Hippocampal formation (tissue), 2 donors: ENCODE measurements at places on chromosomes 12 and 14.

DNA sequence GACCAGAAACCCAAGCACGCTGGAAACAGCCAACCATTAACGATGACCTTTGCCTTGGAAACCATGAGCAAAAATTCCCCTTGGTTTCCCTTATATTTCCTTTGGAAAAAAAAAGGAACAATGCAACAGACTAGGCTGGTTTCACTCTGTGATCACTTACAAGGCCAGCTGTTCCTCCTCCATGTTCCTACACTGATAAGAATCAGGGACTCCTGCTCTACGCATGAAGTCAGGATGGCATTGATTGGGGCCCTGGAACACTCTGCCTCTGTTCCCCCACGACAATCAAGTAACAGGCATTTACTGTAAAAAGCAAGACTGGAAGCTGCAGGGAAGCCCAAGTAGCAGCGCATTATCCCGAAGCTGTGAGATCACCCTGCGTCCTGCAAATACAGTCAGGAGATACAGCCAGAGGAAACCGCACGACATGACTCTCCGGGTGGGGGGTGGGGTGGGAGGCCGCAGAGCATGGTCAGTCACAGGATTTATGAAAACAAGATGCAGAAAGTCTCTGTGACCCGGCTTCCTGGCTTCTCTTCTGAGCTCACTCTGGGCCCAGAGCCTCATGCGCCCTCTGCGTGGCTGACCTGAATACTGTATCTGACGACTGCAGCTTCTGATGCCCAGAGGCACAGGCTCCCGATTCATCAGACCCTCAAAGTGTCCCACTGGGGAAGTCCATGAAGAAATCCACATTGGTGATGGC, 31.1 kb downstream of the SSH1 start:
- peak; percentile 45 for DNase-seq

DNA sequence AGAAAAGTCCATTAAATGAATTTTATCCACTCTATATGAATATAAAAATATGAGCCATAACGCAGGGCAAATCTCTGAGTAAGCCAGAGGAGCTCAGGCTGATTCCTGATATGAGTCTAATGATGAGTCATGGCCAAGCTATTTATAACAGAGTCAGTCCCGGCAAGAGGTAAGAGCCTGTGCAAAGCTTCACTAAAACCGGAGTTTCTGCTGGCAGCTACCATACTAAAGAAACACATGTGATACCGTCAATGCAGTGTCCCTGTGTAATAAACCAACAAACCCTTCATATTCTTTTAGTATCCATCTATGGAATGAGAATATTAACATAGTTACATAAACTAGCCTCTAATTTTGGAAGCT, 319.4 kb downstream of the KCNC2 start:
- DNase-seq: no peak

DNA sequence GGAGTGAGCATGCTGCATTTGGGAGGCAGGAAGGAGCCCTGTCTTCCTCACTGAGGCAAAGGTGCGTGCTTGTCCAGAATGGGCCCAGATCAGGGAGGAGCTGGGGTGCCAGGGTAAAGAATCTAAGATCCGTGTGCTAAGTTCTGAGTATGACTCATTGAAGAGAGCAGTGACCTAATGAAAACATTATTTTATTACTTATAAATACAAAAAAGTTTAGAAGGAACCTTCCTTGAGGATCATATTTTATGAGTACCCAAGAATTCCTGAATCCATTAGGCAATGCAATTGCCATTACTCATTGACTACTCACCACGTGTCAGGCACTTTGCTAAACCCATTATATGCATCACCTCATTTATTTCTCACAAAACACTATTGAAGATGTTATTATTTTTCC, 264.7 kb downstream of the EGLN3 start:
- DNase-seq: no peak

DNA sequence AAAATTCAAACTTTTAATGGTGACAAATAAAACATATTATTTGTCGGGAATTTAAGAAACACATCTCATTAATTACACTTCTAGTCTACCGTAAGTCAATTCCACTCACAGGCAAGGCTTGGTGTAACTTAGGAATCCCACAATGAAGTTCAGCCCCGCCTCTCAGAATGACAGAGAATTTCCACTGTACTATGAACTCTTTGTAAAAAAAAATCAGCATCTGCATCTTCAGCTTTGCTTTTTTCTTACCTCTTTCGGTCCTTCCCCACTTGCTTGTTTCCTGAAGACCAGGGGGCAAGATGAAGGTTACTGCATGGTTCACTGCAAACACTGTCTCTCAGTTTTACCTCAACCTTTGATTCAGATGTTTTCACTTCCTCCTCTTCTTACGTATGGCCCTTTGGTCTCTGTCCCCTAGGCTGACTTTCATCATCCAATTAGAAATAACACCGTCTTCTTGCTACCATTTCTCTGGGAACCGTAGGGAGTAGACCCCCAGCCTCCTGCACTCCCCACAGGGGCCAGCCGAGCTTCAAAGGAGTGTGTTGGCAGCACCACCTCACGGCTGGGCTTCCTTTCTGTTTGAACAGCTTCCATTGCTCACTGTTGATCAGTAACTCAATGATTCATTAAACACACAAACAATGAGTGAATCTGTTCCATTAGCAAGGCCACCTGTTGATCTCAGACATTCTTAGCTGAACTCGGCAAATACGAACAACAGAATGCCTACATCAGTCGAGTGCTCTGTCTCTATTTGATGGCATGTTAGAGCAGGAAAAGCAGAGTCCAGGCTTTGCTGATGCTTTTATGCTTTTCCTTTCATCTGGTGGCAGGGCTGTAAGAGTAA, 343.0 kb downstream of the BMP4 start:
- no peak for DNase-seq

- no peak for DNase-seq
Measured at GRCh38 chr14:32256576-32256975, 53.5 kb upstream of the RNU6-8 start.

DNA sequence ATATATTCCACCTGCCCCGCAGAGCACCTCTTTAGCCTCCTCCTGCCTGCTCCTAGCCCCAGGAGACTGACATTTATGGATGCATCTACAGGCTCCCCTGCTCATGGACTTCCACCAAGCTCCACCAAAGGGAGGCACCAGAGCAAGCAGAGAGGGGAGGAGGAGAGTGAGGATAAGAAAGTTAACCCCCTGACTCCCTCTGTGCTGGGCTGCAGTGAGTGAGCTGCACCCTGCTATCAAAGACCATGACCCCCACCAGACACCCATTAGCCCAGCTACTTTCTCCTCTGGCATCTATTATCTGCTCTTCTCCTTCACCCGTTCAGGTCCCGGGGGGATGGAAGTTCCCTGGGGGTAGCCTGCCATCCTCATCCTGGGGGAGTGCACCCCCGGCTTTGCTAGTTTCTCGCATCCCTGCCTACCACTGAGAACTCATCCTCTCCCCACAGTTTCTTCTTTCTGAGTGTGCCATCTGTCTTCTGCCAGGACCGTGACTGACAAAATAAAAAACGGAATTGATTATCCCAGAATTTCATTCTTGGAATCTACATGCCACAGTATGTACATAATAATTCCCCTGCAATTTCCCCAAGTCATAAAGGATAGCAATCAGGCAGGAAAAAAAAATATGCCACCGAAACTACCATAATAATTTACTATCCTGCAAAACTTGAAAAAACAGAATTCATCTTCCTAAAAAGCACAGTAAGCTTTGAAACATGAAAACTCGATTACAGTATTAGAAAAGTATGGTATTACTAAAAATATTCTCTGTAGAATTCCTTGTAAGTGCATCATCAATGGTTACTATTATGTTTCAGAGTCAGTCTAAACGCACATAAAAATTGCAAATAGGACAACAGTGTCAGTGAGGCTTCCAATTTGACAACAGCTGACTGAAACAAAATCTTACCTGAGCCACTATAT, 45.2 kb downstream of the FOXN3 start:
- no peak for DNase-seq

- DNase-seq: no peak
Measured at GRCh38 chr12:52005903-52006703, 643 bp upstream of the TAMALIN start.

GRCh38 chr12:61869796-61870195, 390.4 kb upstream of the USP15 start:
- DNase-seq: no peak

- DNase-seq: no peak
Measured at GRCh38 chr14:49863487-49864281, 11.1 kb upstream of the NEMF start.

- DNase-seq: no peak
Measured at GRCh38 chr12:13719986-13720385, 261.4 kb downstream of the GRIN2B start.

GRCh38 chr12:50061171-50061570, 3.8 kb downstream of the ASIC1 start:
- no peak for DNase-seq

DNA sequence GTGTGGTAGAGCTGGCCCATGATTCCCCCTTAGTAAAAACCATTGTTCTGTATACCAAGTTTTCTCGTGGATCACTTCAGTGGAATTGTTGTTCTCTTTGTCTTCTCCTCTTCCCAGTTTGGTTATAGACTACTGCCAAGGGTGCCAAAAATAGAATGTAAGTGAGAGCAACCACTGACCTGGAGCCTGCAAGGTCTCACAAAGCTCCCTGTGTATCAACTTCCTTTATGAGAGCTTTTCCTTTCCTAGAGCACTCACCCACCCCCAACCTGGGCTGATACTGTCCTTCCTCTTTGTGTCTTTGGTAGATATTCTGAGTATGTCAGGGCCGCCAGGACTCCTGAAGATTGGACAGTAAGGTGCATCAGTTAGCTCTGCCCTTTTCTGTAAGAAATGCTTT, 101.0 kb downstream of the SCN8A start:
- DNase-seq: no peak

DNA sequence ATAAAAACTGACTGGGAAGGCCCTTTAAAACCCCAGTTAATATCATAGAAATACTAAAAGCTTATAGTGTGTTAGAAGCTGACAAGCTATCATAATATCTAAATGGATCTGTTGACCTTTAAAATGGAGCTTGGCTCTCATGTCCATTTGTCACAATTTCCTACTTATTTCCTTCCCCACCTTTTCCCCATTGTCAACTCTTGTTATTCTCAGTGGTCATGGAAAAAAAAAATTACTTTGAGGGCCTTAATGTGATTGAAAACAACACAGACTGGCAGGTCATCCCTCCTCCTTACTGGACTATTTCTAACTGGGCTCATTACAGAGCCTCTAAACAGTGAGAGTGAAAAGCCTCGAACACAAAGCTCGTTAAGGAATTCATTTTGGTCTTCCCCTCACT, 13.7 kb upstream of the WNK1 start:
- no peak for DNase-seq

GRCh38 chr12:96338852-96339471, 61.3 kb downstream of the CDK17 start:
- DNase-seq: no peak

- DNase-seq: no peak
Measured at GRCh38 chr14:93978735-93979134, 2.4 kb upstream of the ASB2 start.

DNA sequence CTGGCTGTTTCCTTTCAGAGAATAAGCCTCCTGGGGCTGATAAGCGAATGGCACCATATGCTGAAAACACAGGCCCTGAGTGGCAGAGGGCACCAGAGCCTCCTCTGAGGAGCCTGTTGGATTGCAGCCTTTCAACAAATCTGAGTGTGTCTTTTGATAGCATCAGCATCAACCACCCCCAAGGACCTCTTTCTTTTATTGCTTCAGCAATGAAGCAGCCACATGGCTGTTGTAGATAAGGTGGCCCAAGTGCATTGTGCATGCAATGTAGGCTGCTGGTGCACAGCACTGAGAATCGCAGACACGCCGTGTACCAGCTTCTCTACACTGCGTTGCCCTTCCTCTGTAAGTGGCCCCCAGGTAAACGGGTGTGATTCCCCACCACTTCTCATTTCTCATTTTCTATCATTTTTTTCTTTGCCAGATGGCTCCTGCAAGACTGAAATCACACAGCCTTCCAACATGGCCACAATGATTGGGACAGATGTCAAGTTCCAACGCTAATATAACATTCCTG, 191.7 kb downstream of the DAD1 start:
- no peak for DNase-seq
